ENCODE measurements at places on chromosomes 11 and 22.

- no peak for DNase-seq
Observed at GRCh38 chr22:47919001-47919441, 1156.6 kb downstream of the TBC1D22A start.

DNA sequence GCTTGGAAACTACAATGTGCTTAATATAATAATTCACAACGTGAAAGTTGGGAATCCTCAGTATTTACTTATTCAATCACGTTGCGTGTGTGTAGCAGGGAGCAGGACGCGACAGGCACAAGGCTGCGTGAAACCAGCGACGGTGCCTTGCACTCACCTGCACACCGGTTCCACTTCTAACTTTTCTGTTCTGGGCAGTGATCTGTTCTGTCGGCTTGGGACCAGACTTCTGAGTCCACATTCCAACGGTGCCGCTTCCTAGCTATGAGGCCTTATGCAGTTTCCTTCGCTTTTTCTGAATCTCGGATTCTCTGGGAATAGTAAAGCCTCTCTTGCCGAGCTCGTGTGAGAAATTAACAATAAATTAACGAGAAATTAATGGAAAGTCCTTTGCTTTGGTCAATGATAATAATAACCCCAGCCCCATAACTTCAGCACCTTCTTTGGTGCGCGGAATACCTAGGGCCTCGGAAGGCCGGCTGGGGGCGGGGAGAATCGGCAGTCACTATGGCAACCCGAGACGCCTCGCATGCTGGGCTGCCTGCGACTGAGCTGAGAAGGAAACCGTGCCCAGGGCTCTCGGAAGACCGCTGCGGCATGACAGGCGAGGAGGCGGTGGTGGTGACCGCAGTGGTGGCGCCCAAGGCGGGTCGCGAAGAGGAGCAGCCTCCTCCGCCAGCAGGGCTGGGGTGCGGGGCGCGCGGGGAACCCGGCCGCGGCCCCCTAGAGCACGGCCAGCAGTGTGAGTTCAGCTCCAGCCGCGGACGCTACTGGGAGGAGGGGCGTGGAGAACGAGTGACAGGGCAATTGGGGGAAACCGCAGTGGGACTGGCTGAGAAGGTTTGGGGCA, at the start of gene C11orf97:
Gene C11orf97 (plus strand): TSS at position 530 of the 850 bp plus-strand sequence. CDS start 68 bp downstream, at position 598.
- peak; percentile 42 for DNase-seq

DNA sequence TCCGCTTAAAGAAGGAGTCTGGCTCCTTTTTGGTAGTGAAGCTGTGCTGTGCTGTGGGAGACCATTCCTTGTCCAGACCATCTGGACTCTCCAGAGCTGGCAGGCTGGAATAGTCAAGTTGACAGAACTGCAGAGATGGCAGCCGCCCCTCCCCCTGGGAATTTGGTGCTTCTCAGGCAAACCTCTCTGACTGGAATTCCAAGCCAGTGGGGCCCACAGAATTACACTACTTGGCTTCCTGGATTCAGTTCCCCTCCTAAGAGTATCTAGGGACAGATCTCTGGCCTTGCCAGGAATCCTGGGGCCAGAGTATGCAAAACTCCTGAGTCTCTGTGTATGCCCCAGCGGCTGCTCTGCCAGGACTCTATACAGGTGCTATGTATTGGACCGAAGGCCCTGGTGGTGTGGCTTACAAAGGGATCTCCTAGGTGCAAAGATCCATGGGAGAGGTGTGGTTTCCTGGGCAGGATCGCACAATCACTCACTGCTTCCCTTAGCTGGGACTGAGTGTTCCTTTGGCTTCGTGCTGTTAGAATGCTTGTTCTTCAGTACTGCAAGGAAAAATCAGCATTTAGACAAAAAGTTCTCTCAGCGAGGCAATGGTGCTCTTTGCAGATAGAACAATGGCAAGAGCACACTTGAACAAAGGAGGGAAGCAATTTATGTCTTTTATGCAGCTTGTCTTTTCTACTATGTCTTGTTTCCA, 86.8 kb downstream of the PRMT3 start:
- no peak for DNase-seq

- DNase-seq, result no peak
Observed at GRCh38 chr11:279040-279965, 1.1 kb downstream of the NLRP6 start.

- no peak for DNase-seq
Observed at GRCh38 chr11:103281301-103281700, 172.1 kb downstream of the DYNC2H1 start.

DNA sequence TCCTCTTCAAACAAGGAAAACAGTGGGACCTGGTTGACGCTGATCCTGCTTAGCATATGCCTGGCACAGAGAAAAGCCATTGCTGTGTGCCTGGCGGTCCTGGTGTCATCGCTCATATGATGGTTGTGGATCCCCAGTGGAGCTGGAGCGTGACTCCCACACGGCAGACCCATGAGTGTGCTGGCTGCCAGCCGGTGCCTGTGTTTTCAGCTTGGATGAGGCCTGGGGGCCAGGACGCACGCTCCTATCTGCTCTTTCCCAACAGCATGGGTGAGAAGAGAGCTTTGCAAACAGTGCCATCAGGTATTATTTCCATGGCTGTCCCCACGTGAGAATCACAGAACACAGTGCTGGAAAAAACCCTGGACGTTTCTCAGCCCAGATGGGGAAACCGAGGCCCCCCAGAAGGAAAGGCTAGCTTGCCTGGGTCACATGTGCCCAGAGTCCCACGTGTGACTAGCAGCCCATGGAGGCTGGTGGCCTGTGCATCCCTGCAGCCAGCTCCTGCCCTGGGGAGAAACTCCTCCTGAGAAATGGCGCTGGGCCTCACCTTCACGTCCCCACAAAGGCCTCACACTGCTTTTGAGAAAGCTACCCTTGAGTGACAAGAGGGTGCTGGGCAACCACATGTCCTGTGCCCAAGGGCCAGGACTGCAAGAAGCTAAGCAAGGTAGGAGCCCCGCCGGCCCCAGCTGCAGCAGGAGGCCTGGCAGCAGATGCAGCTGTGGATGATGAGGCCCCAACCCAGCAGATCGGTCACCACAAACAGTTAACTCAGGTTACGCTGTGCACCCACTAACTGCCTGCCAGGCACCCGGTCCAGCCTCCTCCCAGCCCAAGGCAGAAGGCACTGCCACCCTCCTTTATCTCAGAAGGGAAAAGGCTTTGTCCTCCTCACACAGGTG, 4.2 kb downstream of the CDKN1C start:
- DNase-seq, result no peak

DNA sequence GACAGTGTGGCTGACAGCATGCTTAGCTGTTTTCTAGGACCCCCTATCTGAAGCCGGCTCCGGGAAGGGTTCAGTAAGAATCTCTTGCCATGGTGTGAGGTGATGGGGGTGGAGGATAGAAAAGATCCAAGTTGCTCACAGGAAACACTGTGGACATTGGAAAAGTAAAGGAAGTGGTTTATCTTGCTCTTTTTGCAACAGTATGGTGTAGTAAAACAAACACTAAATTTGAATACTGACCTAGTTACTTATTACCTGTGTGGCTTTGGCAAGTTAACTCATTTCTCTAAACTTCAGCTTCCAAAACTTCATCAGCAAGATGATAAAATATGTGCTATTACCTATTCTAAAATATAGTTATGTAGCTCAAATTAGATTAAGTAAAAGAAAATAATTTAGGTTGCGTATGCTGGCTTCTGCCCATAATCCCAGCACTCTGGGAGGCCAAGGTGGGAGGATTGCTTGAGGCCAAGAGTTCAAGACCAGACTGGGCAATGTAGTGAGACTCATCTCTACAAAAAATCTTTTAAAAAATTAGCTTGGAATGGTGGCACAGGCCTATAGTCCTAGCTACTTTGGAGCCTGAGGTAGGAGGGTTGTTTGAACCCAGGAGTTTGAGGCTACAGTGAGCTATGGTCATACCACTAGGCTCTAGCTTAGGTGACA, 51.6 kb upstream of the APOA1 start:
- DNase-seq, result no peak

DNA sequence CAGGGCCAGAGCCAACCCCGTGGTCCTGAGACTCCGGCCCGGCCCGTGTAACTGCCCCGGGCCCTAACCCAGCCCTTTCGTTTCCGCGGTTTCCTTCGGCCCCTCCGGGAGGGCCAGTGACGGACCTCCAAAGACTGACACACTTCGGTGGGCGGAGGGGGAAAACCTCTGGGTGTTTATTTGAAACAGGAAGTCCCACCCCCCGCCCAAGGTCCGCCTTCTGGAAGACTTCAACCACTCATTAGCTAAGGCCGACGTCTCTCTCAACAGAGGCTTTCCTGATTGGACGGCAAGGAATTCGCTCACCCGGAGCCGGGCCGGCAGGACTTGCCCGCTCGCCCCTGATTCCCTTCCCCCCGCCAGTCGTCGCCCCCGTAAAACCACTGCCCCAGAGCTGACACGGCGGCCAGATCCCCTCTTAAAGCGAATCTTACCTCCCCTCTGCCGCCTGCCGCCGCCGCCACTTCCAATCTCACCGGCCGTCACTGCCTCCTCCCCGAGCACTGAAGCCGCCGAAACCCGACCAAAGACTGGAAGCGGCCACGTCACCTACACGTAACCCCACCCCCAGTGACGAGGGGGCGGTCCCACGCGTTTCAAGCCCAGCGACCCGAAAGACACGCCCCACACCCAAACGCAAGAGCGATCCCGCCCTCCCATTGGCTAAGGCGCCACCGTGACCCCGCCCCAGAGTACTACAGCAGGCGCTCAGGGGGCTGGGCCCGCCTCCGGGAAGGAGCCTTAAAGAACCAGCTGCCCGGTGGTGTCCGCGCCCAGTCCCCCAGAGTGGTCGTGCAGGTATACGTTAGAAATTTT, at the start of gene STX5:
Gene STX5 (minus strand): TSS at position 532 of the 816 bp plus-strand sequence. CDS start 808 bp downstream, outside the sequence.
- peak; percentile 100 for DNase-seq

- DNase-seq, result no peak
Observed at GRCh38 chr11:26792941-26793340, 71.1 kb upstream of the SLC5A12 start.

DNA sequence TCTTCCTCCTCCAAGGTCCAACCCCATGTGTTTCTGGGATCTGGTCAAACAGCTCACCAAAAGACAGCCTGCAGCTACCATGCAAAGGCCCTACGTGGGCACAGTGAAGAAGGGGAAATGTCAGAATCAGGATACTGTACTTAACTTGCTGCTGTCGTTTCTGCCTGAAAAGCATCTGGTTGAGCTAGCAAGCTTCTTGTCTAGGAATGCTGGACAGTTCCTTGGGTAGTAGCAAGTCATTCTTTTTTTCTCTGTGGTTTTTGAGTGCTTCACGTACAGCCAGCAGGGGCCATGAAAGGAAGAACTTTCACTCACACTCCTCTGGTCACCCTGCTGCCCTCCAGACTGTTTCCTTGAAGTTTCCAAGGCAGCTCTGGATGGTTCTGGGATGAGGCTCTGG, 24.7 kb downstream of the RCOR2 start:
- no peak for DNase-seq

DNA sequence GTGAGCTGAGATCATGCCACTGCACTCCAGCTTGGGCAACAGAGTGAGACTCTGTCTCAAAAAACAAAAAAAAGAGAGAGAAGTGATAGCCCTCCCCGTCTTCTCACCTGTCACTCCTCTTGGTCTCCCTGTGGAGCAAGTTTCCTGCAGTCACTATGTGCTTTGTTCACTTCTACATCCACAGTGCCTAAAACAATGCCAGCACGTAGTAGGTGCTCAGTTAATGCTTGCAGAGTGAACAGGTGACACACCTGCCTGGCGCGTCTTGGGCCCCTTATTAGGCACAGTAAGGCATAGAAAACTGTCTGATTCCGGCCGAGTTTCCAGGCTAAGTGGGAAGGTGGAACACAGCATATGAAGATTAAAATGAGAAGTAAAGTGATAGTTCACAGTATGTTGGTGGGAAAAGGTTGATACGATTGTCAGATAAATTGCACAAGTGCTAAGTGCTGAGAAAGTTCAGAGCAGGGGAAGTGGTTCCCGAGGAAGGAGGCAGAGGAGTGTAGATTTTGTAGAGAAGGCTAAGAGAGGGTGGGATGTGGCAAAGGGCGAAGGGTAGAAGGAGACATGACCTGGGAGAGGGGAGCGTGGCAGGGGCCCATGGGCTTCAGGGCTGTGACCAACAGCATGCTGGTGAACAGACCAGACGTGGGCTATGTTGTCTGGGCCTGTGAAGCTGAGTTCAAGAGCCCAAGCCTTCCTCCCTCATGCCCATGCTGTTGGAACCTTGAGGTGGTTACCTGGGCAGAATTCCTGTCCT, 41.9 kb downstream of the BCR start:
- DNase-seq, result no peak

GRCh38 chr11:25863986-25864385, 467.9 kb upstream of the ANO3 start:
- no peak for DNase-seq

DNA sequence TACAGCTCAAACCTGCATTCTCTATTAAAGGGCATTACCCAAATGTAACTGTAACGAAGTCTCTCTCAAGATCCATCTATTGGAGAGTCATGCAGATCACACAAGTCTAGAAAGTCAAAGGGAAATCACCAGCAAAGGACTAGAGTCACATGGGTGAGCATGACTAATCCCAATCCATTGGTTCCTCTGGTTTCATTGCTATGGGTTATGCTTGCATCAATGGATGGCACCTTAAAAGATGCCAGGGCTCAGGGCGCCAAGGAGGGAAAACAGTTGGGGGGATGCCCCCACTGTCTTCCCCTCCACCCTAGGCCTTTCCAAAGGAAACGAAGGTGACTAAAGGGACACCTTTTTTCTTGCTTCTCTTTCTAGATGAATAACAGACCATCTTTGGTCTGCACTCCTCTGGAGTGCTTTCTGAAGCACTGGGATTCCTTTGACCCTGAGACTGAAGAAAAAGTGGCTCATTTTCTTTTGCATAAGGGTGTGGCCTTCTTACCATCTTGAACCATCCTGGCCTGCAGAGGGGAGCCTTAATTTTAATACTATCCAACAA, 8.1 kb downstream of the NXPE4 start:
- no peak for DNase-seq

DNA sequence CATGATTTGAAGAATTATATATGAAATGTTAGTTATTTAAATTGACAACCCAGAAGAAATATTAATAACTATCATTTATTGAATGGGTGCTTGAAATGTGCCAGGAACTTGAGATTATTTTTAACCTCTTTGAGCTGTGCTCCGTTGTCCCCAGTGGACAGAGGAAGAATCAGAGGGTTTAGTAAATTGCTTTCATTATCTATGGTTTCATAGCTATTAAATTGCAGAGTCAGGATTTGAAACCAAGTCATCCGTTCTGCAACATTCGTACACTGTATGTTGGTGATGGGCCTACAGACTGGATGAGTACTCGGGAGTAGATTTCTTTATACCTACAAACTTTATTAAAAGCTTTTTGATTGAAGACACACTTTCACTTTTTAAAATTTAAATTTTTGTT, 4.9 kb downstream of the HSD17B12 start:
- DNase-seq, result no peak

GRCh38 chr11:69821511-69822040, 2.4 kb upstream of the FGF3 start:
- DNase-seq, result no peak

DNA sequence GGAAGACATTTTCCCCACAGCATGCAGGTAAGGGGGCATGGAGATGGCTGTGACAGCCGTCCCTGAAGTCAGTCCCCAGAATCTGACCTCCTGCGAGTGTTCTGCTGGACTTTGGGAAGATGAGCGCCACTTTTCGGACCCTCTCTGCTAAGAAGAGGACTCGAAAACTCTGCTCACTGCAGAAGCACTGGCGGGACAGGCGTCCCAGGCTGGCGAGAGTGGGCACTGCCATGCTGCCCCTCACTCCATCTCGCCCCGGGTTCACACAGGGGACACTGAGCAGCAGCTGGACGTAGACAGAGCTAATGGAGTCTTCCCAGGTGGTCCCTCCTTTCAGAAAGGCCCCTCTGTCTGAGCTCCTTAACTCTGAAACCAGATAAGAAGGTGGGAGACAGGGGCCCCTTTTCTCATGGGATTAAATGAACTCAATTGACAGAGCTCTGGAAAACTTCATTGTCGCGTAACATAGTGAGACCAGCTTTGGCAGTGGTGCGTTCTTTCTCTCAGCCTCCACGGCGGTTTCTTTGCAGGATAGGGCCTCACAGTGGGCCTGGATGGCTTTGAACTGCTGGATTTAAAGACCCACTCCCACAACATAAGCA, 4.8 kb downstream of the ADAMTS8 start:
- no peak for DNase-seq

Measured in activated CD4-positive, alpha-beta T cell treated with anti-CD3 and anti-CD28 coated beads, Interleukin-2, amount 50 U/mL, for 1 hour (primary cell).